ENCODE measurements at places on chromosomes 13 and 19.

GRCh38 chr13:48775804-48776203 lies 122.1 kb downstream of the CYSLTR2 start:
- no peak for DNase-seq

DNA sequence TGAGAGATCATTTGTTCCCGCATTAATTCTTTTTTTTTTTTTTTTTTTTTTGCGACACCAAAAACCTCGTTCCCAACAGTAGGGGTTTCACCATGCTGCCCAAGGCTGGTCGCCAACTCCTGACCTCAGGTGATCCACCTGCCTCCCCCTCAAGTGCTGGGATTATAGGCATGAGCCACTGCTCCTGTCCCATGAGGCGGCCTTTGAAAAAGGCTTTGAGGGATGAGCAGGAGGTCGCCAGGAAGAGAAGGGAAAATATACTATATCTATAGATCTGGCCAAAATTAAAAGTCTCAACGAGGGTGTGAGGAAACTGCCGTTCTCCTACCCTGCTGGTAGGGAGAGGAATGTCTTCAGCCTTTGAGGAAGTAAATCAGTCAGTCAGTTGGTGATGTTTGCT lies 26.2 kb downstream of the ZNF473 start:
- DNase-seq = no peak

GRCh38 chr13:43915451-43915850 lies 35.7 kb downstream of the LACC1 start:
- DNase-seq = no peak

- no peak for DNase-seq
Observed at GRCh38 chr13:87356314-87356713, 314.9 kb upstream of the SLITRK5 start.

DNA sequence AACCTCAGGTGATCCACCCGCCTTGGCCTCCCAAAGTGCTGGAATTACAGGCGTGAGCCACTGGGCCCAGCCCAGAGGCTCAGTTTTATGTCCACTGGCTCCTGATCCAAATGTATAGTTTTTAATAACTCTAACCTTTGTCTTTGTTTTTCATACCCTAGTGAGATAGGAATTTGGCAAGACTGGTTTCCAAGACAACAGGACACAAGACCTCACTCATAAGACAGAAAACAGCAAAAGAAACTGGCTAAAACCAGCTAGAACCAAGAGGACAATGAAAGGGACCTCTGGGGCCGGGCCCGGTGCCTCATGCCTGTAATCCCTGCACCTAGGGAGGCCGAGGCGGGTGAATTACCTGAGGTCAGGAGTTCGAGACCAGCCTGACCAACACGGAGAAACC lies 27.6 kb downstream of the CPT1C start:
- DNase-seq = no peak

DNA sequence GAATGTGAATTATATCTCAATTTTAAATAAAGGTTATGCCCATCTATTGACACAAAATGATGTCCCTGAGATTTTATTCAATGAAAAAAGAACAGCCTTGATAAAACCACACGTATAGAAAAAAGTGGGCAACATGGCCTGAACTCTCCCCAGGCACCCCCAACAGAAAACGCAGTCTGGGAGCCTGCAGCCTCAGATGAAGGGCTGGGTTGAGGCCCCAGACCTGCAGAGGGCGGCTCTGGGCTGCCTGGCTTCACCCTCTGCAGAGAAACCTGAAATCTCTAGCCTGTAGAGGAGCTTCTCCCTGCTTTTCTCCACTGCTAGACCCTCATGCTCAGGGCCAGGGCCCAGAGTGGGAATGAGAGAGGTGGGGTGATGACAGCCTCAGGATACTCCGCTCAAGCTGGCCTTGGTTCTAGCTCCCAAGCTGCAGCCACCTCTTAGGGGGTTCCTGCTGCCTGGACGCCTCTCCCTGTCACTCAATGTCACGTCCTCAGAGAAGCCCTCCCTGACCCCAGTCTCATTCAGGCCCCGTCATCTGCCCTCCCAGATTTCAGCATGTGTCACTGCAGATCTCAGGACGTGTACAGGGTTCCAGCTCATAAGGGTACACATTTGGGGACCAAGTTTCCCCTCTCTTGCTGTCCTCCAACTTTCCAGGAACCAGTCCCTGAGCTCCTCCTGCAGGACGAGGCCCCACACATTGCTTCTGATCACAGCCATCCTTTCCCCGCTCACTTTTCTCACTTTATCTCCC lies 1.8 kb downstream of the MBD3 start:
- no peak for DNase-seq

- no peak for DNase-seq
Observed at GRCh38 chr13:106033659-106034058, 501.8 kb downstream of the EFNB2 start.

DNA sequence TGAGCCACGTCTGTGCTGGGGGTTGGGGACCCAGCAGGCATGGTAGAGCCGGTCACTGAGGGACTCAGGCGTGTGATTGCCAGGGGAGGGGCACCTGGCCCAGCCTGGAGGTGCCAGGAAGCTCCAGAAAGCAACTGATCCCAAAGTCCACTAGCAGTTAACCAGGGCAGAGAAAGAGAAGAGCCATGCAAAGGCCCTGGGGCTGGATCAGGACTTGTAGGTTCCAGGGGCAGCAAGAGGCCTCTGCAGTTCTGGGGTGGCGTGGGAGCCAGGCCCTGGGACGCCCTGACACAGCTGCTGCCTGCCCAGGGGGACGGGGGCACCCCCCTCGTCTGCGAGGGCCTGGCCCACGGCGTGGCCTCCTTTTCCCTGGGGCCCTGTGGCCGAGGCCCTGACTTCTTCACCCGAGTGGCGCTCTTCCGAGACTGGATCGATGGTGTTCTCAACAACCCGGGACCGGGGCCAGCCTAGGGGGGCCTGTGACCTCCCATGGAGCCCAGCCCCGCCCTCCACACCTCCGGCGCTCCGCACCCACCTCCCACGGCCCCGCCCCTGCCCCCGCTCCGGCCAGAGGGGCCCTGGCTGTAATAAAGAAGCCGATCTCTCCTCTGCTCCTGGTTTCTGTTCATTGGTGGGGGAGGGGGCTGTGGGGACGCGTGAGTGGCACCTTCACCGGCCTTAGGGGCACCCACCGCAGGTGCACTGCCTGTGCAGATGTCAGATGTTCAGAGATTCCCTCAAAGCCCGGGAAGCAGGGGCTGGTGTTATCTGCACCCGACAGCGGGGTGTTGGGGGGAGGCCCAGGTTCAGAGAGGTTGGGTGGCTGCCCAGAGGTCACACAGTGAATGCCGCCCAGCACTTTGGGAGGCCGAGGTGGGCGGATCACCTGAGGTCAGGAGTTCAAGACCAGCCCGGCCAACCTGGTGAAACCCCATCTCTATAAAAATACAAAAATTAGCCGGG lies 4.1 kb downstream of the AZU1 start:
- no peak for DNase-seq

- no peak for DNase-seq
Observed at GRCh38 chr19:4877753-4878490, 10.5 kb upstream of the PLIN3 start.

GRCh38 chr19:6044056-6044805 lies 66.1 kb downstream of the RFX2 start:
- no peak for DNase-seq

- DNase-seq = no peak
Observed at GRCh38 chr13:41282129-41282571, 18.8 kb upstream of the MTRF1 start.

GRCh38 chr13:65026505-65026904 lies 2203.6 kb downstream of the PCDH9 start:
- no peak for DNase-seq

- DNase-seq = no peak
Observed at GRCh38 chr19:33868788-33869412, 72.2 kb downstream of the KCTD15 start.

GRCh38 chr13:110424569-110425443 lies 117.7 kb downstream of the COL4A2 start:
- no peak for DNase-seq

DNA sequence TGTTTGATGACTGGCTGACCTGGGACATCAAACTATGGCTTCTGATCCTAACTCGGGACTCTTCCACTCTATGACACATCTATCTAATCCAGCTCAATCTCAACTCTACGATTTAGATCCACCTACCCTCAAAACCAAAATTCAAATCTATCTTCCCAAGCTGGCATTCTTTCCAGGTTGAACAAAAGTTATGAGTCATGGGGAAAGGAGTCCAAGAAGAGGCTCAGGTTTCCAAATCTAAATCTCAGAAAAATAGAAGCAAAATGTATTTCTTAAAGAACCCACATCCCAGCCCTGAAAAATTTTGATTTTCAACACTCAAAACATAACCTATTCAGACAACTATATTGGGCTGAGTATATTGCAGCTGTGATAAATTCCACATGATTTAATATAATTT lies 143.9 kb upstream of the IPO5 start:
- DNase-seq = no peak

GRCh38 chr19:45314708-45315245 lies 7.9 kb downstream of the CKM start:
- no peak for DNase-seq

DNA sequence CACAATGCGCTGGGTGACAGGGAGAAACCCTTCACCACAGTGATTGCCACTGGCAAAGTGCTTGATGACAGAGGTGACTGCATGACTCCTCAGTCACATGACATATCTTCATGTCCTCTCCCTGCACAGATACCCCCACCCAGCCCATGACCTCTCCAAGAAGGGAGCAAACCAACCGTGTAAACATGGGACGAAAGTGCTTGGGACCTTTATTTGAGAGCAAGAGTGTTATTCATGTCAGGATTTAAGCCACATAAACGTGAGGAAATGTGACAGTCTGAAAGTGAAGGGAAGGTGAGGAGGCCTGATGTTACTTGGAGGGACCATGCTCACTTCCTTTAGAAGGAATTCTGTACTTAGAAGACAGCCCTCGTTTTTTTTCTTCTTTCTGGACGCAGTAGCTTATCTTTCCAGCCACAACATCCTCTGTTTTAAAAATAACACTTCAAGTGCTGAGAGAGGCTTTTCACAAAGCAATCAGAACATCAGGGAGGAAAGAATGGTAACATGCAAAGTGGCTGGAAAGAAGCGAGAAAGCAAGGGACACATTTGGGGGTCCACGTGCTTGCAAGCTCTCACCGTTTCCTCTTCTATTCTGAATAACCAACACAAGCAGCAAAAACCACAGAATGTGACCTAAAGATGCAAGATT lies 35.6 kb downstream of the EPS15L1 start:
- DNase-seq = no peak

DNA sequence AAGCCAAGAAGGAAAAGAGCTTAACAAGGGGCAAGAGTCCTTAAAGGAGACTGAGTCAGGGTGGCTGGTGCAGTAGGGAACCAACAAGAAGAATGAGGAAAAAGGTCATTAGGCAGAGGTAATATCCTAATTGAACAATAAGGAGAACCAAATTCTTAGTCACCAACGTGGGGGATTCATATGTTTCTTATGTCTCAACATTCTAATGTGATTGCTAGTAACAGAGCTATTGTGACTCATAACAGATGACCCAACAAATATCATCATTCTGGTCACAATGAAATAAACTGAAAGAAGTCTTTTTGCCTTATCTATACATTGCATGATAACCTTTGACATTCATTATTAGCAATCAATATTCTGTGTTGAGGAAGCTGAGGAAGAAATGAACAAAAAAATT lies 101.6 kb downstream of the RAP2A start:
- no peak for DNase-seq

- no peak for DNase-seq
Observed at GRCh38 chr19:50384685-50385535, 763 bp downstream of the POLD1 start.

DNA sequence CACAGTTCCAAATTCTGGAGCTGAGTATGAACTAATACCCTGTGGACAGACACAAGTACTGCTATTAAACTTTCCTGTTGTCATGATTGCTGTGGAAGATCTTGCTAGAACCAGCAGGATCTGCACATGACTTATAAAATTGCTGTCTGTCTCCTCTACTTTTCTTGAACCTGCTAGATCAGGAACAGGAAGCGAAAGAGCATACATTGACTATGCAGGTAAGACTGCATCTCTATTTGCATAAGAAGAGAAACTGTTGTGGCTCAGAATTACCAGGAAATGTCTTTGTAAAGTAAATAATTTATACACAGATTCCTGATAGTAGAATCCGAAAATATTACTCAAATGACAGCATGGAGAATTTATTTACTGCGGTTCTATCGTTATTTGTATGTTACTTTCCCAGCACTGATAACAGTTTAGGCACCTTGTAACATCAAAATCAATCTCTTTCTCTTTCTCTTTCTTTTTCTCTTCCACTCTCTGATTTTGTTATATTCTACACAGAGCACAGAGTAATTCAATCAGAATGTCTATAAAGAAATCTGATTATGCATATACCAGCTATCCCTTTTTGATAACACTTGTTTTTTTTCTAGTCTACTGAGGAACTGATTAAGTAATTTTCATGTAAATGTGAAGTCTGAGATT lies 226.5 kb downstream of the MYO16 start:
- no peak for DNase-seq

DNA sequence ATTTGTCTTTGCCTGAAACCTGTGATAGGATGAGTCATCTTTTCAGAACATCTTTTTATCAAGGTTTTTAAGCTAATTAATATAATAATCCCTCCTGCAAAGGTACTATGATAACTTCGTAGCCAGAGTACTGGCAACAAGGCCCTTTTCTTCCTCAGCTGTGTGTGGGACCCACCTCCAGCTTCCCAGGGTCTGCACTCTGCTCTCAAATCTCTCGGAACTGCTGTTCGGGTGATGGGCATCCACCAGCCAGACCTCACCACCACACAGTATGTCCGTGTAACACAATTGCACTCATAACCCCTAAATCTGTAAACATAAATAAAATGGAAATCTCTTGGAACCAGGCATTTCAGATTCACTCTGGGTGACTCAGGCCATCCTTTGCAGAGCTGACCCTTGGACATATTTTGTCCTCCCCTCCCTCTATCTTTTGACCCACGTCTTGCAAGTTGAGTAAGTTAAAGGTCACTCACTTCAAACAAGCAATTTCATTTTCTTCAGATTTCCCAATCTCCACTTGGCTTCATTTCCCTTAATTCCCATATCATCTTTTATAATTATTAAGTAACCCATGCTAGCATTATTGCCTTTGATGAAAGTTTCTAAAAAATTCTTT lies 29.5 kb downstream of the COL4A1 start:
- DNase-seq = no peak

DNA sequence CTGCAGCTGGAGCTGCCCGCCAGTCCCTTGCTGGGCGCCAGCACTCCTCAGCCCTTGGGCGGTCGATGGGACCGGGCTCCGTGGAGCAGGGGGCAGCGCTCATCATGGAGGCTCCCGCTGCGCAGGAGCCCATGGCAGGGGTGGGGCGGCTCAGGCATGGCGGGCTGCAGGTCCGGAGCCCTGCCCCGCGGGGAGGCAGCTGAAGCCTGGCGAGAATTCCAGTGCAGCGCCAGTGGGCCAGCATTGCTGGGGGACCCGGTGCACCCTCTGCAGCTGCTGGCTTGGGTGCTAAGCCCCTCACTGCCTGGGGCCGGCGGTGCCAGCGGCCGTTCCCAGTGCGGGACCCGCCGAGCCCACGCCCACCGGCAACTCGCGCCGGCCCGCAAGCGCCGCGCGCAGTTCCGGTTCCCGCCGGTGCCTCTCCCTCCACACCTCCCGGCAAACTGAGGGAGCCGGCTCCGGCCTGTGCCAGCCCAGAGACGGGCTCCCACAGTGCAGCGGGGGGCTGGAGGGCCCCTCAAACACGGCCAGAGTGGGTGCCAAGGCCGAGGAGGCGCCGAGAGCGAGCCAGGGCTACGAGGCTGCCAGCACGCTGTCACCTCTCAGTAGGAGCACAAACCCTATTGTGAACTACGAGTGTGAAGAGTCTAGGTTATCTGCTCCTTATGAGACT lies 687.1 kb downstream of the PCDH17 start:
- no peak for DNase-seq

Measured in NCI-H2107 (cell line).